ENCODE measurements at places on chromosomes 7 and 10.

GRCh38 chr7:21192657-21193056, 235.2 kb upstream of the SP4 start:
- no peak for DNase-seq

- DNase-seq: no peak
These were observed 34.4 kb upstream of the GRM8 start for GRCh38 chr7:127287133-127287532.

DNA sequence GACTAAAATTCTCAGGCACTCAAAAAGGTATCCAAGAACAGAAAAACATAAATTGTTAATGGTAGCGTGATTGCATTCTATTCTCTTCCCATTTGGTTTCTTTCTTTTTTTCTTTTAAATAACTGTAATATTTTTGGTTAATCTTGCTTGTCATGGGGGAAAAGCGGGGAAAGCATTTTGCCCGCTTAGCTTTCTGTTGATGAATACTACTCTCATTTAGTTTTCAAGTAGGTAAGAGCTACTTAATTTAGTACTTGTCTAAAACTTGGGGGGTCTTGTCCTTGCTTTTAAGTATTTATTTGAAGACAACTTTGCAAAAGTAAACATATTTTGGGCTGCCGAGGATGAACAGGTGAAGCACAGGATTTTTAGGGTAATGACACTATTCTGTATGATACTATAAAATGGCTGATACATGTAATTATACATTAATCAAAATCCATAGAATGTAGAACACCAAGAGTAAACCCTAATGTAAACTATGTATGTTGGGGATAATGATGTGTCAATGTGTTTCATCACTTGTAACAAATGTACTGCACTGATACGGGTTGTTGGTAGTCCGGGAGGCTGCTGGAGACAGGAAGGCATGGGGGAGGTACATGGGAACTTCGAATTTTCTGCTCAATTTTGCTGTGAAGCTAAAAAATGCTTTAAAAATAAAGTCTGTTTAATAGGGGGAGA, 1.7 kb downstream of the TES start:
- no peak for DNase-seq

DNA sequence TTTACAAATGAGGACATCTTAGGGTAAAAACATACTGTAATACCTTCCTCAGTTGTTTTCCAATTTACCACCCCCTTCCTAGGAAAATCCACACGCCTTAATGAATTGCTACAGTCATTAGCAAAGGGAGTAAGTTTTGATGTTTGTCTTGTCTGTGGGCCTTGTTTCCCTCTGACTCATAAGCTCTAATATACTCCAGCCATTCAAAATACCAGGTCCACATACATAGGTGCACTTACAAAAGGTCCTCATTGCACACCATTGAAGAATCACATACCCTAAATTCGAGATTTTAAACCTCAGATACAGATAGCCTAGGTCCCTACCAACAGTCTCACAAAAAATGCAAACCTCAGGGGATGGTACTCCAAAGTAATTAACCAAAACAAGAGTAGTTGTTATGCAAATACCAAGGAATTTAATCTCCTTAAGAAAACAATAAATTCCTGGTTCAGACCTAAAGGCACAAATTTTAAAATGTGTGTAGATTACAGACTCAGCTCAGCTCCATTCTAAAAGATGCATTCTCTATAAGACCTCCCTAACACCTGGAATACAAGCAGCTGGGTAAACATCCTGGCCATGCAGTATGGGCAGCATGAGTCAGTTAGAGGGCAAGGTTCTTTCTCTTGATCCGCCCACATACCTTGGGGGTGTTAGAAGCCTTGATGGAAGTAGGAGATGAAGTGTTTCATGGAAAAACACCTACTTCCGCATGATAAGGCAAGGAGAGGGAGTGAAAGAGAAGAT, 3.0 kb upstream of the LIPK start:
- no peak for DNase-seq

DNA sequence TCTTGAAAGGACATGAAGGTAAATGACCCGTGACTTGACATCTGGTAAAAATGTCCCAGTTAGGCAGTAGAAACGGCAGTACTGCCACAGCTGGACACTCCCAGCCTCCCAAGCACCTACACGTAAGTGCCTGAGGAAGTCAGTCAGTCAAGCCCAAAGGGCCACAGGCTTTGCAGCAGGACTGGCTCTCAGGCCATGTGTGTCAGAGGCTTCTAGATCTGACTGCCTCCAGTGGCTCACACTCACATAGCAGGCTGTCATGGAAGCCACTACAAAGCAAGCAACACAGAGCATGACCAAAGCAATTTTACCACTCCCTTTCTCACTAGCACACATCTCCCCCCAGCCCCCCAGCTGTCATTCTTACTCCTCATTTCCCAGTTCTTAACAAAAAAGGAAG, 17.8 kb upstream of the CCNJ start:
- no peak for DNase-seq

Data from GM13976 (cell line).